ENCODE measurements at places on chromosomes 16 and 17.

DNA sequence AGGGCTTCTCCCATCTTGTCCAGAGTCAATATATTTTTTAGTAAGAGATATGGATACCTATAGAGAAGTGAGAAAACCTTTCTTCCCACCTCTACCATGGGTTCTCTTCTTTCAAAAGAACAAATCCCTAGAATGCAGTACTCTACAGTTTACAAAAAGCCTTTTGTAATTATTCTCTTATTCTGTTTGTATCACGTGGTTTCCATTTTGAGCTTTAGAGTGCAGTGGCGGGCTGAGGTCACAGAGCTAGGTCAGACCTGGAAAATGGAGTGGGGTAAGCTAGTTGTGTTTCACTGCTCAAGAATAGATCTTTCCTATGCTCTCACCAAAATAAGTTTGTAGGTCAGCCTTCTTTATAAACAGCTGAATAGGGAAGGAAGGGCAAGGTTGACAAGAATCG, 85.3 kb upstream of the MAF start:
- H3K27me3 ChIP-seq, result no peaks in the 10 kb centered on the region
- H3K36me3 ChIP-seq, result no peaks in the 10 kb centered on the region
- DNase-seq, result no peak

- H3K4me3 ChIP-seq, result no peak overlapping the region
- no peaks in the 10 kb centered on the region for H3K36me3 ChIP-seq
- DNase-seq, result no peak
- H3K4me1 ChIP-seq, result peaks cover 4% of the 10 kb centered on the region
Measured at GRCh38 chr16:4588386-4588785, 26.3 kb downstream of the UBALD1 start.

DNA sequence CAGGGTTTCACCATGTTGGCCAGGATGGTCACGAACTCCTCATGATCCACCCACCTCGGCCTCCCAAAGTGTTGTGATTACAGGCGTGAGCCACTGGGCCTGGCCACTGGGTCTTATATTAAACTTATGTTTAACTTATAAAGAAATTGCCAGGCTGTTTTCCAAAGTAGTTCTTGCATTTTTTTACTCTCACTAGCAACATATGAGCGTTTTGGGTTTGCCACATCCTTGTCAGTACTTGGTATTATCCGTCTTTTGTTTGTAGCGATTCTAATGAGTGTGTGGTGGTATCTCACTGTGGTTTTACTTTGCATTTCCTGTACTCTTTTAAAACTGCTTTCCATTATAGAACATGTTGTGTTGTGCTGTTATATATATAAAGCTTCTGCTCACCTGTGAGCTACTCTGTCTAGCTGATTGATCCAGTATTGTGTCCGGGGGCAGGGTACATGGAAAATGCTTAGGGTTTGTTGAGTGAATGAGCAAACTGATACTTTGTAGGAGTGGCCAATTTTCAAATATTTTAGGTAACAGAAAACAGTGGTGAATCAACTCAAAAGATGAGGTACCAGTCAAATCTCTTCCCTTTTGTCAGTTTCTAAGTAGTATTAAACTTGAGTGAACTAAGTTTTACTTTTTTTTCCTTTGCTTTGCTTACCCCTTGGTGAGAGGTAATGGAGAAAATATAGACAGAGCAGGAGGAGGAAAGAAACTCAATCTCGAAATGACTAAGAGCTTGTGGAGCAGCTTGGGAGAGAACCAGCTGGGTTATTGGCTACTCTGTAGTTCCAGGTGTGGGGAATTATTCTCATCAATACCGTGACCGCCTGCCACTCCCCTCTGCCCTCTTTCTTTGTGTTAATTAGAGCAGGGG, 75.8 kb downstream of the PITPNC1 start:
- peak overlapping the region; percentile 91 for H3K27ac ChIP-seq
- peaks cover 17% of the 10 kb centered on the region for H3K36me3 ChIP-seq
- H3K27me3 ChIP-seq, result no peaks in the 10 kb centered on the region
- peak; percentile 65 for DNase-seq
- peaks cover 91% of the 10 kb centered on the region for H3K4me1 ChIP-seq
- peak overlapping the region; percentile 53 for H3K4me3 ChIP-seq

DNA sequence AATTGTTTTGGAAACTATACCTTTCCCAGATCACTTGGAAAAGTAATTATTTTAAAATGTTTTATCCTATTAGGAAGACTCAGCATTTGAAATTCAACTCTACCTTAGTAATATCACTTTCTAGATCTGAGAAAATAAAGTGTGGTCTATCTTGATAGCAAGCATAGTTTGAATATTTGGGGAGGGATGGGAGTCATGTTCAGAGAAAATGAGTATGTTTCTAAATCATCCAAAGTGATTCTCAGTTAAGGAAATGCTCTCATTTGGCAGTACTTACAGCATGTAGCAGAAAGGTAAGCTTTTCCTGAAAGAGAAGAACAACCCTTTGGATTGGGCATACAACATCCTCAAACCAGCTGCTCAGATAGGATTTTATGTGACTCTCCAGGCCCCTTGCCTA, 6.9 kb downstream of the C17orf75 start:
- no peak for DNase-seq
- H3K27ac ChIP-seq, result no peak overlapping the region
- no peak overlapping the region for H3K4me3 ChIP-seq

DNA sequence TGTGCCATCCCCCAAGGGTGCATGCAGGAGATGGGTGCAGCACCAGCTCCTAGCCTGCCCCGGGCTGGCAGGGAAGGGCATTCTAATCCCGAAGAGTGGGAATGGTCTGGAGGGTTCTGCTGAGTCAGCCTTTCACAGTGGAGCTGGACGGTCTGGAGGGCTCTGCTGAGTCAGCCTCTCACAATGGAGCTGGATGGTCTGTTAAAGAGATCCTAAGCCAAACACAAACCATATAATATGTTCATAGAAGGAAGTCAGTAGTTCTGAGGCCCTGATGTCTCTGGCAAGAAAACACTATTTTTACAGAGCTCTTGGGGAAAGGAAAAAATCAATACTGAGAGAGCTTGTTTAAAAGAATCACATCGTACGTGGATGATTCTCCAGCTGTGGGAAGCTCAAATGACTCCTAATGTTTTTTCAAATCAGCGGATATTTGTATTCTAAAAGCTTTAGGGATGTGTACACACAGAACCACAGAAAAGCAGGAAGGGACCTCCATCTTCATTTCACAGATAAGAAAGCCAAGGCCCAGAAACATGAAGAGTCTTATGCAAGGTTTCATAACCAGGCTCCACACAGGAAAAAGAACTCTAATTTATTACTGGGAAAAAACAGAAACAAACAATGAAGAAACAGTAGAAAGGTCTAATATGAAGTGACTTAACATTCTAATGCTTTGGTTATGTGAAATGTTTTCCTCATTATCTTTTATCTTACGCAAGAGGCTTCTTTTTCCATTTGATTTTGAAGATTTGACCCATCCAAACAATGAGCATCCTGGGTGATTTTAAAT, 176.3 kb downstream of the VPS53 start:
- no peak overlapping the region for H3K27ac ChIP-seq
- H3K27me3 ChIP-seq, result no peaks in the 10 kb centered on the region
- no peak for DNase-seq
- H3K4me3 ChIP-seq, result no peak overlapping the region

DNA sequence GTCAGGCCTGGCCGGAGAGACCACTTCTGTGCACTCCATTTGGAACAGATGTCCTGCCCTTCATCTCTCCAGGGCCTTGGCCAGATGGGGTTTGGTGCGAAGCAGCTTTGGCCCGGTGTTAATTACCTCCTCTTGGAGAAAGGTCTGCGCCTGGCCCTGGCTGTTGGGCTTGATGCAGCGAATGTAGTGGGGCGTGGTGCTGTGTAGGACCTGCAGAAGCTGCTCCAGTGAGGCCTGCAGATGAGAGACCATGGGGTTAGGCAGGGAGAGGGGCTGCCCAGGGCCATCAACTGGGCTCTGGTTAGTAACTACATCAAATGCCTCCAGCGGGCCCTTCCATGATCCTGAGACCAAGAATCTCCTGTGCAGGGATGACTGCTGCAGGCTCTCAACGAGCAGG, 18.7 kb downstream of the ZNHIT3 start:
- H3K36me3 ChIP-seq, result peaks cover 37% of the 10 kb centered on the region
- H3K27me3 ChIP-seq, result no peaks in the 10 kb centered on the region
- H3K4me1 ChIP-seq, result peaks cover 3% of the 10 kb centered on the region
- H3K4me3 ChIP-seq, result no peak overlapping the region
- DNase-seq, result no peak

GRCh38 chr17:30794372-30794771, 30.1 kb downstream of the CRLF3 start:
- H3K36me3 ChIP-seq, result peaks cover 43% of the 10 kb centered on the region
- peaks cover 25% of the 10 kb centered on the region for H3K4me1 ChIP-seq
- no peaks in the 10 kb centered on the region for H3K27me3 ChIP-seq
- no peak overlapping the region for H3K4me3 ChIP-seq

GRCh38 chr16:67444259-67445125, 13.6 kb downstream of the HSD11B2 start:
- no peak overlapping the region for H3K4me3 ChIP-seq
- no peak overlapping the region for H3K27ac ChIP-seq
- no peaks in the 10 kb centered on the region for H3K27me3 ChIP-seq
- no peaks in the 10 kb centered on the region for H3K4me1 ChIP-seq

GRCh38 chr17:77011173-77012011, 129.4 kb upstream of the SEC14L1 start:
- no peaks in the 10 kb centered on the region for H3K4me1 ChIP-seq
- no peak overlapping the region for H3K4me3 ChIP-seq
- H3K27me3 ChIP-seq, result no peaks in the 10 kb centered on the region
- H3K27ac ChIP-seq, result no peak overlapping the region

DNA sequence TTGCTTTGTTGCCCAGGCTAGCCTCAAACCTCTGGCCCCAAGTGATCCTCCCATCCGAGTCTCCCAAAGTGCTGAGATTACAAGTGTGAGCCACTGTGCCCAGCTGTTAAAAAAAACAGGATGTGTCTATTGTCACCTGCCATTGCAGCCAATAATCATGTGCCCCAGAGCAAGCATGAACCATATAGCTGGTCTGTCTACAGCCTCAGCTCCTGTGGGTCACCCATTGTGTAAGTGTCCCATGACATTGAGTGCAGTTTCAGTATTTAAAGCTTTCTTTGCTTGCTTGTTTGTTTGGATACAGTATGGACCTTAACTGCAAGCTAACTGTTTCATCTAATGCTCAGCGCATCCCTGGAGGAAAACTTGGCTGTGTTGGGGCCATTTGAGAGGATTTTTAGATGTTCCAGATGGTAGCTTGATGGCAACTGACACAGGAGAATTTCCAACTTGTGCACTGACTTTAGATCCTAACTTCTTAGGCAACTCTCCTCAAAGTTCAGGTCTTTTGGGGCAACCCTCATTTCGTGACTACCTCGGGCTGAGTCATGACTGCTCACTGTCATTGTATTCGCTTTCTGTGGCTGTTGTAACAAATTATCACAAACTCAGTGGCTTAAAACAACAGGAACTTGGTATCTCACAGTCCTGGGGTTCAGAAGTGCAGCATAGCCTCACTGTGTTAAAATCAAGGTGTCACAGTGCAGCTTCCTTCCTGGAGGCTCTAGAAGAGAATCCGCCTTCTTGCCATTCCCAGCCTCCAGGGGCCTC, 30.3 kb upstream of the ADORA2B start:
- no peak for DNase-seq
- no peak overlapping the region for H3K4me3 ChIP-seq
- no peaks in the 10 kb centered on the region for H3K4me1 ChIP-seq
- H3K27ac ChIP-seq, result no peak overlapping the region

DNA sequence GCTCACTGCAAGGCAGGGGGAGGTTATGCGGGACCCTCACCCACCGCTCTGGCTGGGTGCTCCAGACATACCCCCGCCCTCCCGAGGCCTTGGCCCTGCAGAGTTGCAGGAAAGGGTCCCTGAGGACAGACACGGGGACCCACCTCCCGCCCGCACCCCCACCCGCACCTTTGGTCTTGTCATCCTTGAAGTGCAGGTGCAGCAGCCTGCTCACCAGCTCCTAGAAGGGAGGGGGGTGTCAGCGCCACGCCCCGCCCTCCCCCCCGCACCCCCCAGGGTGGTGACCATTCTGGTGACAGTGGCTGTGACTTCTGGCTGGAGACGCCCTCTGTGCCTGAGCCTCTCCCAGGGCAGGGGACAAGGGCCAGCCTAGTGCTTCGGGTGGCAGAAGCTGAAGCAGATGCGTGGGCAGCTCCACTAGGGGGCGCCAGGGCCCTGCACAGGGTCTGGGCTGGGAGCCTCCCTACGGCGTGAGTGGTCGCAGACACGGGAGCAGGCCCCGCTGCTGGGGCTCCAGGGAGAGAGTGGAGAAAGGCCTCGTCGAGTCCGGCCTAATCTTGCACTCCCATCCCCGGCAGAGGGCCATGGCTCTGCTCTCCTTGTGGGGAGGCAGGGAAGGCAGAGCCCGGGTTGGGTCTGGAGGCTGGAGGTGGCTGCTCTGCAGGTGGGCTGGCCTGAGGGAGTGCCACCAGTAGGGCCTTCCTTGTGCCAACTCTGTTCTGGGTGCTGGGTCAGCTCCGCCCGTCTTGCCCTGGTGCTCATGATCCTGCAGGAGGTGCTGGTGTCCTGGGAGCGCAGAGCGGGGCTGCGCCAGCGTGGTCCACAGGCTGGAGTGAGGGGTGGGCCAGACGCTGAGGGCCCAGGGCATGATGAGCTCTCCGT, 2.7 kb downstream of the CENPX start:
- peaks cover 10% of the 10 kb centered on the region for H3K36me3 ChIP-seq
- DNase-seq, result peak; percentile 76
- H3K27me3 ChIP-seq, result no peaks in the 10 kb centered on the region
- peaks cover 22% of the 10 kb centered on the region for H3K4me1 ChIP-seq

DNA sequence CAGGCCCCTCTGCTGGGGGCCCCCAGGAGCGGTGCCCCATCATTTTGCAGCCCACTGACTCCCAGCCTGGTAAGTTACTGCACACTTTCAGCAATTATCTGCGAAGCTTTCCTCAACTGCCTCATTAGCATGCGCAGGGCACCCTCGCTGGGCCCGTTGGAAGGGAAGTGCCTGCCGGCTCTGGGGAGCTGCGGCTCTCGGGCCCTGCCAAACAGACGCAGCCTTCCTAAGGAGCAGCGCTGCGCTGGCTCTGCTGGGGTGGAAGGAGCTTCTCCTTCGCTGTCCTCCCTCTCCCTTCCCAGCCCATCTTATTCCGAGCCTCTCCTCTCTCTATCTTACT, 71.0 kb downstream of the RBBP6 start:
- H3K36me3 ChIP-seq, result no peaks in the 10 kb centered on the region
- peaks cover 52% of the 10 kb centered on the region for H3K27me3 ChIP-seq
- H3K4me1 ChIP-seq, result peaks cover 16% of the 10 kb centered on the region
- DNase-seq, result peak; percentile 35

DNA sequence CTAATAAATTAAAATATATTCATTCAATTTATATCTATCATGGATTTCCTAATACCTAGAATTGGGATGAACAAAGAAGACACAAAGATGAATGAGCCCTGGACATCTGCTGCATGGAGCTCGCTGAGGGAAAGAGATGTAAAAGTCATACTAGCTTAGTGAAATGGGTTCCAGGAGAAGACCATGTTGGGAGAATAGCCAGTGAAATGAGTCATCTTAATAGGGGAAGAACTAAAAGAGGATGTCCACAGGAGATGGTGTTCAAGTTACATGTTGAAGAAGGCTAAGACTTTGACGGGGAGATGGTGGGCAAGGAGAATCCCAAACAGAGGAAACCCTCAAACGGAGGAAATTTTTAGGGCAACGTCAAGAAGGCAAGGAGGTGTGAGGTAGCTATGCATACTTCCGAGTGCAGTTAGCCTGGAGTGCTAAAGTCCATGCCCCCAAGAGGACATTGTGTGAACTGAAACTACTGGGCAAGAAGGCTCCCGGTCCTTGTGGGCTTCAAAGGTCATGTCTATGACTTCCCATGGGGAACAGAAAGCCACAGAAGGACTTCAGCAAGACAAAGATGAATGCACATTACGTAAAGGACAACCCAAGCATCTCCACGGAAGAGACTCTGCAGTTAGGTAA, 220.5 kb upstream of the CDH11 start:
- no peaks in the 10 kb centered on the region for H3K4me1 ChIP-seq
- no peaks in the 10 kb centered on the region for H3K36me3 ChIP-seq
- no peak overlapping the region for H3K27ac ChIP-seq
- no peak for DNase-seq
- H3K27me3 ChIP-seq, result no peaks in the 10 kb centered on the region
